Muscle of arm (tissue), 14 donors: ENCODE measurements at places on chromosomes 3 and 15.
A peak's percentile ranks its signal among the peaks of the same experiment; 100 is the strongest.

DNA sequence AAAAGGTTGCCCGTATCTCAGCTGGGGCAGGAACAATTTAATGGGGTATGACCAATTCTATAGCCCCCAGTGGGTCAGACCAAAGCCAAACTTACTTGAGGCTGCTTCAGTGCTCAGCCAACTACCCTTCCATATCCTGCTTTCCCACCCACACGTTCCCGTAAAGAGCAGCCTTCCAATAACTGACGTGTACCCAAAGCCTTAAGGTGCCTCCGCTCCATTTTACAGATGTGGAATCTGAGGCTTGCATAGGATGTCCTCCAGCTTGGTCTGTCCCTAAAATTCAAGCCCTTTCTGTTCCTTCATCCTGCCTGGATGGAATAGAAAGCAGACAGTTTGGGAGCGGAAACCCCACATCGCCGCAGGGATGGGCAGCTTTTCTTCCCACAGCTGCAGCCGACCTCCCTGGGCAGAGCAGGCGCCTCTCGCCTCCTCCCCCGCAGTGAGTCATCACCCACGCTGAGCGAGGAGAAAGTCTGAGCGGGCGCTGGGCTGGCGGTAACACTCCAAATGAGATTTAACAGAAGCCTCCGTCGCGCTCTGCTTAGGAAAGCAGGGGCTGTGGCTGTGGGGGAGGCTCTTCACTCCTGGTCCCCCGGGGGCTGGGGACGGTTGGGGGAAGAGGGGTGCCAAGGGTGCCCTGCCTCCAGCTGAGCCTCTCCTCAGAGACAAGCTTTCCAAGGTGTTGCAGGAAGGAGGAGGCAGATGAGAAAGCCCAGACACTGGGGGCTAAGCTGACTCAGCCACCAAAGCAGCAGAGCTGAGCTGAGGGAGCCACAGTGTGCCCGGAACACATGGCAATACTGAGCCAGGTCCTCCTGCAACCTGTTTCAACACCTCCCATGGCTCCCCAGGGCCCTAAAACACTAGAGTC, 57.8 kb upstream of the HRH1 start:
- DNase-seq, result peak; percentile 26

DNA sequence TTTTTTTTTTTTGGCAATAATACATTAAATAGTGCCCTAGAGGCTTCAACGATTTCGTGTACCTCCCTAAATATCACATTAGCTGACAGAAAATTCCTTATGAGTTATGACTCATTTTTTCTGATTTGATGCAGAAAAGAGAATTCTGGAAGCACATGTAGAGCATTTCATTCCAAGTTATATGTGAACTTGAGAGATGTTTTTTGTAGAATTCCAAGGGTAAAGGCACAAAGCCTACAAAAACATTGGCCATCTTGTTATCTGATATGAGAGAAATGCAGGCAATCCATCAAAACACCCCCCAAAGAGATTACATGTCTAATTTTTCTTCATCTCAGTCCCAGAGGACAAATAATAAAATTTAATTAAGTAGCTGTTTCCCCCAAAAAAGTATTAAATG, 6.7 kb upstream of the PFN2 start:
- DNase-seq, result no peak

GRCh38 chr3:165459924-165460835, 264.0 kb upstream of the SLITRK3 start:
- DNase-seq, result no peak

DNA sequence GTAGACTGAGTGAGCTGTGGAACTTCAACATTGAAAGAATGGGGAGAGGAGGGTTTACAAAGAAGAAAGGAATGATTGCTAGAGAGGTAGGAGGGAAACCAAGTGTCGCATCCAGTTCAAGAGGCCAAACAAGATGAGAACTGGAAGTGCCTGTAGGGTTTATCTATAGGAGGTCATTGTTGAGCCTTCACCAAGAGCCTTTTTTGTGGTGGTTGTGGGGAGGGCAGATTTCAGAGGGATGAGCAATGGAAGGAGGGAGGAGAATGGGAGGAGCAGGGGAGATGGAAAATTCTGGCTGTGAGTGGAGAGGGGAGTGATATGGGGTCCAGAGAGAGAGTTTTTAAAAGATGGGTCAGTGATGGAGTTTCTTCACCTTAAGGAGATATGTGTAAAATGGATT, 8.5 kb downstream of the PDIA5 start:
- DNase-seq, result no peak

DNA sequence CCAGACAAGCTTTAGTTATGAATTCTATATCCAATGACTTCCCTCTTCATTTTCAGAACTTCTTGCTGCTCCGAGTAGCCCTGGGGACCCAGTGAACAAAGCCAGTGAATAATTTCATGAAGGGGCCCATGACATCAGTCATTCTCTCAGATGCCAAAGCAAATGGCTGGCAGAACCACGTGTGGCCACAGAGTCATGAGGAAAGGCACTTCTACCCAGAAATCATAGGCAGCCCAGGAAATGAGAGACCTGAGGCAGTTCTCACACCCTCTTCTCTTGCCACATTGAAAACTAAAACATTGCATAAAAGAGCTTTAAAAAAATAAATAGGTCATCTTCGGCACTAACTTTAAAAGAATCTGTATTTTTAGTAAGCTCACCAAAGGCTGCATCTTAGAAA, 4.3 kb upstream of the UACA start:
- no peak for DNase-seq

GRCh38 chr15:55037071-55037470, 159.7 kb downstream of the RSL24D1 start:
- DNase-seq, result no peak

DNA sequence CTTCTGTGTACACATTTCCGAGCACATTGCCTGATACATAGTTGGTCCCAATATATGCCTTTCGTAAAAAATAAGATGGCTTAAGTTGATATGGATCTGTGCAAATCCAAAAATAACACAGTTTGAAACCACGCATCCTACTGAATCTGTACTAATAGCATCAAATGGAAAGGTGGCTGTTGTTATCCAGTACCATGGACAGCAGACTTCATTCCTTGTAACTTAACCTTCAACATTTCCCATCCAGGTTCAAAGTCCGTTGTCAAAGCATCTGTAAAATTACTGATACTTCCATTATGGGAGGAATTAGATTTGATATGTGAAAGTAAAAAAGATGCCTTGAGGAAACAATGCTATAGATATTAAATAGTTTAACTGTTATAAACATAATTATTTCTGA, 65.5 kb upstream of the C3orf49 start:
- DNase-seq, result peak; percentile 16

DNA sequence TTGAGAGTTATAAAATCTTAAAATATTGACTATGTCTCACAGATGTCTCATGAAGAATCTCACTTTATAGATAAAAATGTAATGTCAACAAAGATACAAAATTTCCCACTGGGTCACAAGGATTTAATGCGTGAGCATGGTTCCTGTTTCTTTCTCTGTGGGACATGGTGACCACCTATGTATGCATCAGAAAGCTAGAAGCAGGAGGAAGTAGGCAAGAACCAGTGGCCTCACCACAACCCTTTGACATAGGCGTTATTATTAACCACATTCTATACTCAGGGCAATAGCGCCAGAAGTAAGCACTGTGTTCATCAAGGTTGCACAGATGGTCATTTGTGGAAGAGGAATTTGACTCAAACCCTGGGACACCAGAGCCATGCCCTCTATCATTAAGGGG, 11.7 kb upstream of the ADAMTS17 start:
- no peak for DNase-seq

- DNase-seq, result no peak
Observed at GRCh38 chr3:99474776-99475175, 163.6 kb upstream of the COL8A1 start.

- DNase-seq, result no peak
Observed at GRCh38 chr3:124997303-124998246, 58.2 kb downstream of the HEG1 start.

DNA sequence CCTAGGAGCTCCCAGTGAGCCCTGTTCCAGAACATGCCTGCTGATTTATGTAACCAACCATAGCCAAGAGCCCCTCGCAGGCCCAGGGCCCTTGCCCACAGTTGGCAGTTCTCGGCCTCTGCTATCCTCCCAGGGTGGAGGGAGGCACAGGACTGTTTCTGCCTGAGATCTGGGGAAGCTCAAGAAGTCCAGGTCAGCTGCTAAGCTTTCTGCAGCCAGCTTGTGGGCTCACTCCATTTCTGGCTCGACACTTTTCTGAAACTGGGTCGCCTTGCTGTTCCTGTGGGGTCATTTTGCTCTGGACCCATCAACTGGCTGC, 72.5 kb upstream of the HERC1 start:
- DNase-seq, result no peak

- no peak for DNase-seq
Observed at GRCh38 chr3:190721330-190721729, 141.2 kb downstream of the GMNC start.

DNA sequence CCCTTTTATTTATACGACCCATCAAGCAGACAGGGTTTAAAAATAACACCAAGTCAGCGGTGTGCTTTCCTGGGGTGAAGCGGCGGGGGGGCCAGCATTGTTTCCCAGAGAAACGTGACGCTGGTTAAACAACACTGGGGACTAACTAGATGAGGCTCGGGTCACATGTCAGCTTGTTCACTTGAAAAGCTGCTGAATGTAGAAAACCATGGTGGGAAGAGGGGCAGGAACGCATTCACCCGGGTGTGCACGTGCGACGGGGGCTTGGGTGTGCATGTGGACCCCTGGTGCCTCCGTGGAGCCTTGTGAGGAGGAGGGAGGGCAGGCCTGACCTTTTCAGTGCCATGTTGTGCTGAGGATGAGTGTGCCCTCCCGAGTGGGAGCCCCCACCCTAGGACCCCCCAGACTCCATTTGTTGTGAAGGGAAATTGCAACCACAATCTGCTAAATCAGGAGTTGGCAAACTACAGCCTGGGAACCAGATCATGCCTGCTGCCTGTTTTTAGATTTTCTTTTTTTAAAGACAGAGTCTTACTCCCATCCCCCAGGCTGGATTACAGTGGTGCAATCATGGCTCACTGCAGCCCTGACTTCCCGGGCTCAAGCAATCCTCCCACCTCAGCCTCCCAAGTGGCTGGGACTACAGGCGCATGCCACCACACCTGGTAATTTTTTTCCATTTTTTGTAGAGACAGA, 70.4 kb upstream of the CMTM7 start:
- no peak for DNase-seq

DNA sequence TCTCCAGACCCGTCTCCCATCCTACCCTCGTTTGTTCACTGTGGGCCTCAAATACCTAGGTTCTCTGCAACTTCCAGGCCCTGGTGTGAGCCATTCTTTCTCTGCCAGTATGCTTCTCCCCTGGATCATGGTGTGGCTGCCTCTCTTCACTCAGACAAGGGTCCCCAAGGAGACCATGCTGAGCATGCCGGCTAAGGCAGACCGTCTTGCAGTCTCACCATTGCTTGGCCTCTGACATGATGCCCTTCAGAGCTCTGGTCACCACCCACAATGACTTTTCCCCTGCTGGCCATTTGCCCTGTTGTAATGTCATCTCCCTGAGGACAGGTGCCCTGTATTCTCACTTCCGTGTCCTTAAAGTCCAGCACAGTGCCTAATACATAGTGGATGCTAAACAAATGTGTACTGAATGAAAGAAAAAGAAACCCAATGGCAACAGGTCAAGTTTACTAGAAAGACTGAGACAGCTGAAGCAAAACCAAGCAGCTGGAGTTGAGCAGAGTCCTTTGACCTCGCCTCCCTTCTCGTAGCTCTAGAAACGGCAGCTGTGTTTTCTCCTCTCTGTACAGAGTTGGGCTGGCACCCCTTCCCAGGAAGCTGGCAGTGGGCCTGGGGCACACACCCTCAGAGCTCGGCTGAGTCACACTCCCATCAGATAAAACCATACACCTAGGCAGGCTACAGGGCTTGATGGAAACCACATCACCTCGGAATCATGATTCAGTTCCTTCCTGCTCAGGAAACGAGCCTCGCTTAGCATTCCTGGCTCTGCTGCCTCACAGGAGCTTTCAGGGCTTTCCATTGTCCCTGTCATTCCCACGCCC, 8.6 kb downstream of the TLR9 start:
- no peak for DNase-seq

DNA sequence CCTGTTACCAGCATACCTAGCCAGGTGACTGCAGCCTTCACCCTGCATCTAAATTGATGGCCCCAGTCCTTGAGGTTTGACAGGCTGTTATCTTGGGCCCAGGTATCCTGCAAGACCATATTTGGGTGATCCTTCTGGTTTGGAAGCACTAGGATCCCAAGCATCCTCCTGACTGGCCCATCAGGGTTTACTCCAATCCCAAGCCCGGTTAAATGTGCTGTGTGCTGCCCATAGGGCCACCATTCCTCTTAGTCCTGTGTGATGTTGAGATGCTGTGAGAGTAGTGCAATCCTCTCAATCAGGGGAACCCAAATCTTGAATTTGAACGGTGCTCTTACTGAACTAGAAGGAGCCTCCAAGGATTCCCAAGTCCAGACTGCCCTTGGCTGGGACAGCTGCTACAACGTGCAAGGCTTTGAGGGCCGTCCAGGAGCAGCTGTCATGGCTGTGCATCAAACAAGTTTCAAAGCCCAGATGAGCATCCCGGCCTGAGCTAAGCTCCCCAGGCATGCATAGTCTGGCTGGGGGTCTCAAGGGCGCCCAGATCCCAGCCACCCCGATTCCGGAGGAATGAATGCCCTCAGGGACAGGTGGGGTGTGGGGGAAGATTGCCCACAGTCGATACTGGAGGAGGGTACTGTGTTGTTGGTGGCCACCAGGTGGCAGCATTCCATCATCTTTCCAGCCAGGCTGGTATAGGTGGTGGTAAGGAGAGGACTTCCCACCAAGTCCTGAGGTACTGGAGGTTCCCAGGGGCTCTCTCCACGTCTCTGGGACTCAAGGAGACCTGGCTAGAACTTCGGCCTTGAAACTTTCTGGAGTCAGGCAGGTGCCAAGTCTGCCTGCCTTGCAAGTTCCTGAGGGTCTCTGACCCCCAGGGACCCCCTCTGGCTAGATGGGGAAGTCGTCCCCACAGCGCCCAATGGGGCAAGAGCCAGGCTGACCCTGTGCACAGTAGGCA, 32.6 kb downstream of the RBM5 start:
- DNase-seq, result peak; percentile 83

DNA sequence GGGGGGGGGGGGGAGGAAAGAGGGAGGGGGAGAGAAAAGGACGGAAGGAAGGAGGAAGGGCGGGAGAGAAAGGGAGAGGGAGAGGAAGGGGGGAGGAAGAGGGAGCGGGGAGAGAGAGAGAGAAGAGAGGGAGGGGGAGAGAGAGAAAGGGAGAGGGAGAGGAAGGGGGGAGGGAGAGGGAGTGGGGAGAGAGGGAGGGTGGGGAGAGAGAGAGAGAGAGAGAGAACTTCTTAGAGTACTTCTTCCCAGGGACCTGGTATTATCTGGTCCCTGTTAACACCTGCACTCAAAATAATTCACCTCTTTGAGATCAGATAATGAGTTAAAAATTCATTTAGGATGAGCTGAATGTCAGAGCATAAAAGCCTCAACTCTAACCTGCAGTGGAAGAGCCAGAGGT, 1.1 kb downstream of the SEC13 start:
- DNase-seq, result no peak

- no peak for DNase-seq
Observed at GRCh38 chr3:106251160-106251892, 382.5 kb upstream of the CBLB start.
